ENCODE measurements at places on chromosomes 1 and 21.

DNA sequence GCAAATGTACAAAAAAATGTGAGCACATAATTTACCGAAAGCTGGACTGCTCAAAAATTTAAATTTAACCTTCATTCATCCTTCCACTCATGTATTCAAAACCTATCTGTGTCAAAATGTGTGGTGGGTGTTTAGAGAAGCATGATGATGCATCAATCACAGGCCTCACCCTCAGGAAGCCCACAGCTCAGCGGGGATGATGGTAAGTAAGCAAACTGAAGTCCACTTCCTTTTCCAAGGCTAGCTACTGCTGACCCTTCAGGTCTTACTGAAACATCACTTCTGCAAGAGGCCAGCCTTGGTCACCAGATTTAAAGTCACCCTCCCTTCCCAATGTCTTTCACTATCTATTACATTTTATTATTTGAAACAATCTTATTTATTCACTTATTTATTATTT, 254.5 kb downstream of the DNM3 start:
- no peak for DNase-seq

GRCh38 chr1:247118946-247119446, 14.8 kb upstream of the ZNF669 start:
- DNase-seq, result no peak

DNA sequence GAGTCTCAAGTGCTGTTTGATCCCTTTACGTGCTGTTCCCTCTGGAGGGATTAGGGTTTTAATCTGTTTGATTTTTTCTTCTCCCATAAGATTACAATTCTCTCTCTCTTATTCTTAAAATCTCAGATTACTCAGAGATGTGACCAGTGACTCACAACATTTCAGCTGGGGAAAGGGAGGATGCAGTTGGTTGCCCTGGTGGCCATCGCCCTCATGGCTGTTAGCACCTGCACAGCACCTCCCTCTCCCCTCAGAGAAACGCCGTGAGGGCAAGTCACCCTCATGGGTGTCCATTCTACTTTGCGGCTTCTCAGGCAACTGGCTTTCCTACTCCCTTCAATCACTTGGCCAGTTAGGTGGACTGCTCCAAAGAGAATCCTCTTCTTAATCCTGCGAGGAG, 42.4 kb upstream of the KCNA3 start:
- DNase-seq, result no peak

- no peak for DNase-seq
Measured at GRCh38 chr1:215276582-215276981, 194.0 kb downstream of the KCNK2 start.

DNA sequence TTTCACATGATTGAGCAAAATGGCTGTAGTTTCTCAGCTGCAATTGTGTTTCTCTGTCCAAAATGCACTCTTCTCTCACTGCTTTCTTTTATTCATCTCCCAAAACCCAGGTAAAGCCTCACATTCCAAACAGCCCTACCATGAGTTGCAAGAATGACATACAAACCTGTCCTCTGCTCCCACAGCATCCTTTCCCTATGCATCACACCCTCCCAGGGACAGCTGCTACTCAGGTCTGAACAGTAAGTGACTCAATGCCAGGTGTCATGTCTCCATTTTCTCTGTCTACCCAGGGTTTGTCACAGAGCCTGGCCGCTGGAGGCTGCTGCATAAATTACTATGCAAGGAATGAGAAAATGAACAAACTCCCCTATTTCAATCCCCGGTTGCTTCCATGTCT, 118.5 kb downstream of the PLD5 start:
- DNase-seq, result no peak

DNA sequence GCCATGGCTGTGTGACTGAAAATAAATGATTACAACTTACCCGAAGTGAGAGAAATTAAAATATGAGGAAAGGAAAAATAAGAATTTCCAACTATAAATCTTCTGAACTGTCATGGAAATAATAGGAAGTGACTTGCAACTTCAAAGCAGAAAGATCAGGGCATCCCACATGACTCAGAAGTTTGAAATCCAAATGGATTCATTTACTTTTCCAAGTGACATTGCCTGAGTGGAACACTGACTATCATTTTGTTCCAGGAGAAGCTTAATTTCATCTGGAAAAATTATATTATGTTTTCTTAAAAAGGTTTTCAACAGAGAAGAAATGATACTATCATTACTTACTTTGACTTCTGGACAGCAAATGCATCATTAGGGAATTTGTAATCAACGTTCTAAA, 110.8 kb downstream of the GREM2 start:
- no peak for DNase-seq
